ENCODE measurements at places on chromosomes 1 and 21.

DNA sequence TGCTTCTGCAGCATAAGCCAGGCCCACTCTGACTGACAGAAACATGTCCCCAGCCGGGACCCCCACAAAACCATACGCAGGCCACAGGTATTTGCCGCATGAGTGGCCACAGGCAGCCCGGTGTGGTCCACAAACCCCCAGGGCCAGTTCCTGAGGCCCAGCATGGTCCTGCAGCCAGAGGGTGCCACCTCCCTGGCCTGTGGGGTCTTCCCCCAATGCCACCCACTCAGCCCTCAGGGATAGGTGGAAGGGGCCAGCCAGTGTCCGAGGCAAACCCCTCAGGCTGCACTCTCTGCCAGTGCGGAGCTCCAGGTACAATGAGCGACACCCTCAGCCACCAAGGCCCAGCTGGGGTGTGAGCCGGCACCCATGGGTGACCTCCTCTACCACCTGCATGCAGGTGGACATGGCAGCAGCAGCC, 43.5 kb downstream of the UBE2G2 start:
- no peak for DNase-seq

DNA sequence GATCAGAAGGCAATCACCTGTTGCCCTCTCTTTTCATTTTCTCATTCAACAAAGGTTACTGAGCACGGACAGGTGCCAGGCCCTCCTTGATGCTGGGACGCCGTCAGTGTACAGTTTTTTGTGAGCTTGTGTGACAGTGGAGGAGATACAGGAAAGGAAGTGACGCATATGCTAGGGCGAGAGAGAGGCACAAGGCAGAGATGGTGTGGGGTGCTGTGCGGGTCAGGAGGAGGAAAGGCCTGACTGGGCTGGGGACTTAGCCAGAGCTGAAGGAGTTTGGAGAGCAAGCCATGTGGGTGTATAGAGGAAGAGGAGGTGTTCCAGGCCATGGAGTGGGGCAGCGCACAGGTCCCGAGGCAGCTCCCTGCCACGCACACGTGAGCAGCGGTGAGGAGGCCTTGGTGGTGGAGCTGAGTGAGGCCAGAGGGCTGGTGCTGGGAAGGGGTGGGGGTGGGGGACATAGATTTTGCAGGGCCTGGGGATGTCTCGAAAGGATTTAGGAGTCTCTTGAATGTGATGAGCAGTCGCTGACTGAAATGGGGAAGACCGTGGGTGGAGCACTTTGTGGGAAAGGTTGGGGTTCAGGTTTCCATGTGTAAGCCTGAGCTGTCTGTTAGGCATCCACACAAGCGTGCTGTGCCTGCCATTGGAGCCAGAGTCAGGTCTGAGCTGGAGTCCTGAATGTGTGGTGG, 46.0 kb downstream of the TRAPPC10 start:
- DNase-seq, result no peak

- no peak for DNase-seq
Observed at GRCh38 chr1:105556266-105556665, 1500.2 kb upstream of the PRMT6 start.

GRCh38 chr1:204337583-204337982, 22.1 kb downstream of the PLEKHA6 start:
- DNase-seq, result no peak

DNA sequence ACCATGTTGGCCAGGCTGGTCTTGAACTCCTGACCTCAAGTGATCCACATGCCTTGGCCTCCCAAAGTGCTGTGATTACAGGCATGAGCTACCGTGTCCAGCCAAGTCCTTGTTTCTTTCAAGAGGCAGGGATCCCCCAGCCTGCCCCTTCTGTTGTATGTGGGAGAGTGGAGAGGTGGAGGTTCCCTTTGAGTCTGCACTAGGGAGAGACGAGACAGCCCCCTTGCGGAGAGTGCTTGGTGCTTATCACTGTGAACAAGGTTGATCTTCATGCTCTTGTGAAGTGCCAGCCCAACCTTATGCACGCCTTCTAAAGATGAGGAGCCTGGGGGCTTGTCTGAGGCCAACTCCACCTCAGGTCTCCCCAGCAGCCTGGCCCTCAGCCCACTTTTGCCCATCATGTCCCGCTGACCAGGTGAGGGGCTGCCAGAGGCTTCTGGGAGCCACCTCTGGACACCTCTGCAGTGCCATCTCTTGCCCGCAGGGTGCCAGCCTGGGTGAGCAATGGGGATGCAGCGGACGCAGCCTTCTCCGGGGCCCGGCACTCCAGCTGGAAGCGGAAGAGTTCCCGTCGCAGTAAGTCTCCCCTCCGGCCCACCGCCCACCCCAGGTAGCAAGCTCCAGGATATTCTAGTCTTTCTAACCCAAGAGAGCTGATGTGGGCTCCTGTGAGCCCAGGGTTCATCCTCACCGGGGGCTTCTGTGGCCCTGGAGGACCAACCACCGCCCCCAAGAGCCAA, 62.3 kb downstream of the ARHGEF10L start:
- no peak for DNase-seq
